ENCODE measurements at places on chromosomes 2 and 18. TPM values are rescaled to one million over a fixed set of nuclear protein-coding genes. Genes with fewer than 3 reads are reported as not detected.

Gene NCKAP5
- 0.58 TPM for total RNA-seq

Gene RBM44
- 2.0 TPM for total RNA-seq

Gene ADD2
- total RNA-seq: 2.2 TPM

Gene TCF23
- total RNA-seq: not detected

Gene REG1B
- not detected for total RNA-seq

- H3K27ac ChIP-seq: no peak overlapping the region
- no peak for DNase-seq
- H3K27me3 ChIP-seq: no peaks in the 10 kb centered on the region
These were observed 1193.9 kb upstream of the CELF4 start for GRCh38 chr18:38759457-38759856.

GRCh38 chr18:47120428-47120827 is 29.9 kb downstream of the HDHD2 start:
- no peak for DNase-seq
- H3K4me1 ChIP-seq: no peaks in the 10 kb centered on the region
- H3K27me3 ChIP-seq: no peaks in the 10 kb centered on the region
- peaks cover 35% of the 10 kb centered on the region for H3K36me3 ChIP-seq
- no peak overlapping the region for H3K4me3 ChIP-seq

- DNase-seq: no peak
- H3K27ac ChIP-seq: peak overlapping the region; percentile 56
- H3K36me3 ChIP-seq: peaks cover 46% of the 10 kb centered on the region
- H3K27me3 ChIP-seq: no peaks in the 10 kb centered on the region
- H3K4me3 ChIP-seq: no peak overlapping the region
- peaks cover 19% of the 10 kb centered on the region for H3K4me1 ChIP-seq
These were observed 75.3 kb downstream of the MERTK start for GRCh38 chr2:111973701-111974100.

Measured in stomach (tissue), 19 donors.